Effector CD4-positive, alpha-beta T cell (primary cell): ENCODE measurements at places on chromosomes 3 and 15.

- no peak for DNase-seq
Observed at GRCh38 chr3:176927706-176928581, 269.3 kb downstream of the TBL1XR1 start.

DNA sequence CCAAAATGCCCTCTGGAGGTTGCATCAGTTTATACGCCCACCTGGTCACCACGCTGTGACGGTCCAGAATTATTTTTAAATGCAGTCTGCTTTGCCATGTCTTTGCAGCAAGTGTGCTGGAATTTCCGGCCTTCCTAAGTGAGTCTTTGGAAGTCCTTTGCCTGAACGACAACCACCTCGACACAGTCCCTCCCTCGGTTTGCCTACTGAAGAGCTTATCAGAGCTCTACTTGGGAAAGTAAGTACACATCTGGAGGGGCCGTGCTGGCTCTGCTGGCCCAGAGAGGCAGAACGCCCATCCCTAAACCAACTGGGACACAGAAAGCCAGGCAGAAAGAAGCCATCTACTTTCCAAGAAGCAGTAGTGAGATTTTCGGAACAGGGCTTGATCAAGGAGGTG is 101.8 kb downstream of the LRRK1 start:
- no peak for DNase-seq

GRCh38 chr3:141276398-141276797 is 44.8 kb downstream of the PXYLP1 start:
- no peak for DNase-seq

- no peak for DNase-seq
Observed at GRCh38 chr3:33130144-33130543, 16.3 kb downstream of the CRTAP start.

GRCh38 chr3:89059211-89059925 is 48.1 kb upstream of the EPHA3 start:
- DNase-seq = no peak

GRCh38 chr3:114608293-114608692 is 314.5 kb downstream of the TIGIT start:
- no peak for DNase-seq

- no peak for DNase-seq
Observed at GRCh38 chr15:32843219-32843815, 125.5 kb downstream of the GREM1 start.

DNA sequence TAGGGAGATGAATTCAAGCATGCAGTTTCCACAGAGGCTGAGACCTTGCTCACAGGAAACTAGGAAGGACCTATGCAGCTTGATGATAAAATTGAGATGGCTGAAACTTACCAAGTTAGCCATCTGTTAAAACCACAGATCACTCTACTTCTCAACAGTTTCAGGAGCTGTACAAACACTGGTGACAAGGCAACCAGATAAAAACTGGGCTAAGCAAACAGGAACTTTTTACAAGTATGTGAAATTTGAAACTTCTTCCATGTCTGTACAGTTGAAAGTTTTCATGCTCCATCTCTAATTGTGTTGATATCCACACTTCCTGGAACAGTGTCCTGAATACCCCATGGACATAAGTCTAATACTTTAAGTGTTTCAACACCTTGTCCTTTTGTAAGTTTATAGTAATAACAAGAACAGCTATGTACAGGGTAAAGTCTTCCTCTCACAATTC is 78.2 kb downstream of the FAIM start:
- no peak for DNase-seq

- DNase-seq = no peak
Observed at GRCh38 chr3:189632242-189632641, 1.1 kb downstream of the TP63 start.

GRCh38 chr15:92845126-92845508 is 55.0 kb upstream of the CHD2 start:
- no peak for DNase-seq

DNA sequence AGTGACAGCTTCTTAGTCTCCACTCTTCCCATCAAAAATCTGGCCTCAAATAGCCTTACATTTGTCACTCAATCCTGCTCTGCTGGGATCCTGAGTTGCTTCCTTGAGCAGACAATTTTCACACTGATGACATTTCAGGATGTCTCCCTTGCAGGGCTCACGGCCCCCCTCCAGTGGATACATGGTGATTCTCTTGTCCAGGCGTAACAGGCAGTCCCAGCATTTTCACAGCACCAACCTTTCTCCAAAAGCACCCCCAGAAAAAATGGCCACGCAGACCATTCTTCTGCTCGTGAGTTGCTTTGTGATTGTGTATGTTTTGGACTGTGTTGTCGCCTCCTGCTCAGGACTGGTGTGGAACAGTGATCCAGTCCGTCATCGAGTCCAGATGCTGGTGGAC is 47.4 kb upstream of the WNT7A start:
- no peak for DNase-seq

DNA sequence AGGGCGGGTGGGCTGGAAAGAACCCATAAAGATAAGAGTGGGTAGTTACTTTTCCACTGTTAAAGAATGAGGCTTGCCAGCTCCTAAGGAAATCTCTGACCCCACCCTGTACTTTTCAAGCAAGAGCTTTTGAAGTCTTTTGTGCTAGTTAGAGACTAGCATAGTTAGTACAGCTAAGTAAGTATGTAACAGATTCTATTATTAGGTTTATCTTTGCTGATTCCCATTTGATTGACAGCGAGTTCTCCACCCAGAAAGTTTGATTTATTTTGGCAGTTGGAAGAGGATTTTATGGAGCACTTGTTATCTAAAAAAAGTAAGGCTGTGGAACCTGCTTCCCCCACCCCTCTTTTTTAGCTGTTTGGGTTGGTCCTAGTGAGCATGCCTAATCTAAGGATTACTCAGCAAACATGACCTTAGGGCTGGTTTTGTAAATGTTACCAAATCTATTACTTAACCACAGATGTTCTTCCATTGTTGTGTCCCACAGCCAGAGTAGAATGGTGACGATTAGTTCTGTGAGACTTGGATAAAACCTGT is 57.6 kb downstream of the FNDC3B start:
- no peak for DNase-seq

GRCh38 chr3:97935842-97936241 is 36.4 kb downstream of the RIOX2 start:
- DNase-seq = no peak

- DNase-seq = no peak
Observed at GRCh38 chr3:124078953-124079911, 87.3 kb upstream of the ROPN1 start.
